ENCODE measurements at places on chromosomes 1 and 21.

- DNase-seq: no peak
Observed at GRCh38 chr1:169113613-169114119, 7.2 kb downstream of the ATP1B1 start.

DNA sequence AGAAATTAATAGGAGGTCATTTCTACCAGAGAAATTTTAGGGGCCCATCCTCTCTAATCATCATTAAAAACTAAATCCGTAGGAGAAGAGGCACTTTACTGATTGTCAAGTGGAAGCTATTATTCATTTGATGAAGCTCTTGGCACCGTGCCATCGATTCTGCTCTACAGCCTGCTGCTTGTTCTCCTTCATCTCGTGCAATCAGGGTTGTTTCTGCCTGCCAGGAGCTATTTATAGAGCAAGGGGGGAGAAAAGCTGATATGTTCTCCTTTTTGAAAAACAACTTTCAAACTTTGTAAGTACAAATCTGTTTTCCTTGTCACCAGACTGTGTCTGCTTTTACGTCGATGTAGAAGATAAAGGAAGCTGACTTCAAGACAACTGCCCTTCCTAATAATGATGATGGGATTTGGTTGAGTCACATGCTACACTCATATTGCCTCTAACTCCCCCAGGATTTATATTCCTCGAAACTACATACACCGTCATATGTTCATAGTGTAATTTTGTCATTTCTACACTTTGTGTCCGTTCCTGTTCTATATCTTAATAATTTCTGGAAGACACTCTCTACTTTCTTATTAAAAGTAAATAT lies 169.6 kb upstream of the LHX8 start:
- DNase-seq: peak; percentile 1

- DNase-seq: peak; percentile 23
Observed at GRCh38 chr1:52927212-52928014, at the start of gene SCP2. Gene SCP2, plus strand, starts transcription at chr1:52927276. Its CDS starts 121 bp downstream, at chr1:52927397.

DNA sequence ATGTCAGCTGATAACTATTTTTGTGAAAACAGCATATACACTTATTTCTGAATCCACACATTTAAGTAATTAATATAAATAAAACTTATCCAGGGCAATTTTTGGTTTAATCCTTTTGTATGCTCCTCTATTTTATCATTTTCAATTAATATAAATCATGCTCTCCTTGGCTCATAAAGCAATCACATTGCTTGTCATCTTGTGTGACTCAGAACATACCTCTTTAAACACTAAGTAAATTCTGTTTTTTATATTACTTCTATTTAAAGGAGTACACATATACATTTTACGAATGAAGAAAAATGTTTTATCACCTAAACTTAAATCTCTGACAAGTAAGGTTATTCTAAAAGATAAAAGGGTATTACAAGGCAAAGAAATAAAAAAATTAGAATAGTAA lies 175.3 kb downstream of the USH2A start:
- DNase-seq: no peak

DNA sequence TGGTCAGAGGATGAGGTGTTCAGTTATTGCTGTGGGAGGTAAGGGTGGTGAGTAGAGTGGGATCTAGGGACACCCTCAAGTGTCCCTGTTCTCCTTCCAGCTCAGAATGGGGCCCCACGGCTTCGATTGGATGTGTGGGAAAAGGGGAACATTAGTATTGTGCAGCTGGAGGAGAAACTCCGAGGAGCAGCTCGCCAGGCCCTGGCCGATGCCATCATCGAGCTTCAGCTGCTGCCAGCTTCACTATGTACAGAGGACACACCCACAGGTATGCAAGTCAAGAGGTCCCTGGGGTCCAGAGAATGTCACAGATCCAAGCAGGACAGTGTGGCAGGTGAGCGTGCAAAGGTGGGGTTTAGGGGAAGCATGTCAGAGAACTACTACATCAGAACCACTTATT lies 13.9 kb downstream of the HYI start:
- no peak for DNase-seq

GRCh38 chr1:23562137-23562876 lies 3.0 kb upstream of the ID3 start:
- peak; percentile 81 for DNase-seq

- DNase-seq: no peak
Observed at GRCh38 chr21:37753122-37753599, 163.1 kb downstream of the KCNJ6 start.

DNA sequence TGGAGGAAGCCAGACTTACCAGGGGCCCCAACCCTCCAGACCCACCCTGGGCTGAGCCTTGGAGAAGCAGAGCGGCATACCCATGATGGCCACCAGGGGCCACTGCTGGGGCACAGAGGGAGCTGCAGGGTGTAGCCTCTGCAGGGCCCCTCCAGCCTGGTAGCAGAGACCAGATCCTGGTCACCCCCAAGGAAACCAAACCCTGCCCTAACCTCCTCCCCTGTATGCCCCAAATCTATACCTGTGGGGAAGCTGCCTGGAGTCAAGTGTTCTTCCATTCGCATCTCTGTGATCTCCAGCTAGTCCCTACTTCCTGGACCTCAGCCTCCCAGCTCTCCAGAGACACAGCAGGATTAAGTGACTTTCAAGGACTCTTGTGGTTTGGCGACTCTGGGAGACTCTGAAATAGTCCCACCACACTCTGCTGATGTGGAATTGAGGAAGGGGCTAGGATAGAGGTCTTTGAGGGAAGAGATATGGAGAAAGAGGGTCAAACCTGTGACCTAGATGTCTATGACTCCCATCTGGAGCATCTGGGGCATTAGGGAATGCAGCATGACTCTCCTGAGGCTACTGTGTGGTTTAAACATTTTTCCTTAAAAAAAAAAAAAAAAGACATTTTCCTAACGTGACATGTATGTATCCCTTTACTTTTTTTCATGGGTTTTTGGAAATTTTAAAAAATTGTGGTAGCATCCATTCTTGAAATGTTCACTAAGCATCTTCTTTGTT lies 119.2 kb upstream of the IPO9 start:
- DNase-seq: peak; percentile 69

- DNase-seq: no peak
Observed at GRCh38 chr21:31142600-31142999, 104.3 kb upstream of the KRTAP19-8 start.

- no peak for DNase-seq
Observed at GRCh38 chr1:3247521-3248121, 178.6 kb downstream of the PRDM16 start.

- no peak for DNase-seq
Observed at GRCh38 chr1:207318072-207318619, 3.3 kb upstream of the CD55 start.

DNA sequence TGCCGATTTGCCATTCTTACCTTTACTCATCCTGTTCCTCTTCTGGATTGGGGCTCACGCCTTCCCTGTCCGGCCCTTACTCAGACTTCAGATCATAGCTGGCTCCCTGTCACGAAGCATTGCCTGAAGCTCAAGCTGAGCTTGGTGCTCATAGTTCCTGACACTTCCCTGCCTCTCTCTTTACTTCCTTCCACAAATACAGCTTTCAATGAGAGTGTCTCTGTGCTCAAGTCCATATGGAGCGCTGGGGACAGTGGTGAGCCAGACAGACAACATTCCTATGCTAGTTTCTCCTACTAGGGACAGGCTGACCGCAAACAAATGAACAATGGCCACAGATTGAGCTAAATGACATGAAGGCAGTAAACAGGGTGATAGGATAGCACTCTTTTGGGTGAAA lies 38.1 kb downstream of the HHAT start:
- DNase-seq: no peak

DNA sequence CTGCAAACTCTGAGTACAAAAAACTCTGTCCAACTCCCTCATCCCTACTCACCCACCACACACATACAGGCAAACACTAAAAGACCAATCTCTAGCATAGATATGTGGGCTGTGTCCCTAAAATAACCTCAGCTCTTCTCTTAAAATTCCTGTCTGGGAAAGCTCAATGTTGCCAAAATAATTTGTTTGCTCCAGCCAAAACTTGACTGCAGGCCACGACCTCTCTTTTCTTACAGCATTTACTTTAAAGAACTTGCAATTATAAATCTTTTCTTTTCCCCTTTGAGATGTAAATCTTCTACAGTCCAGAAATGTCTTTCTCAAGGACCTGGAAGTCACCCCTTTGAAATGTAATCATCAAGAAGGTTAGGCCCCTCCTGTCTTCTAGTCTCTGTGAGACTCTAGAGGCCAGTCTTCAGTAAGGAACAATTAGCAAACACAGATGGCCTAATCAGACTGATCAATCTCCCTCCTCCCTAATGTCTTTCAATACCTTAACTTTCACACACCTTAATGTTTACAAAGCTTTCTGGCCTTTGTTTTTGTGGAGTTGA lies 483.6 kb upstream of the RGS18 start:
- DNase-seq: no peak

DNA sequence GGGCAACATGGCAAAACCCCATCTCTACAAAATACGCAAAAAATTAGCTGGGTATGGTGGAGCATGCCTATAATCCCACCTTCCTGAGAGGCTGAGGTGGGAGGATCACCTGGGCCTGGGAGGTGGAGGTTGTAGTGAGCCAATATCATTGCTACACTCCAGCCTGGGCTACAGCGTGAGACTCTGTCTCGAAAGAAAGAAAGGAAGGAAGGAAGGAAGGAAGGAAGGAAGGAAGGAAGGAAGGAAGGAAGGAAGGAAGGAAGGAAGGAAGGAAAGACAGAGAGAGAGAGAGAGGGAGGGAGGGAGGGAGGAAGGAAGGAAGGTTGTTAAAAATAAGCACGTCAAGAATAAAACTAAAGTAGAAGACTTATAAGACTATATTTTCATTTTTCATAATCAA lies 17.0 kb upstream of the ATP1A1 start:
- DNase-seq: no peak

DNA sequence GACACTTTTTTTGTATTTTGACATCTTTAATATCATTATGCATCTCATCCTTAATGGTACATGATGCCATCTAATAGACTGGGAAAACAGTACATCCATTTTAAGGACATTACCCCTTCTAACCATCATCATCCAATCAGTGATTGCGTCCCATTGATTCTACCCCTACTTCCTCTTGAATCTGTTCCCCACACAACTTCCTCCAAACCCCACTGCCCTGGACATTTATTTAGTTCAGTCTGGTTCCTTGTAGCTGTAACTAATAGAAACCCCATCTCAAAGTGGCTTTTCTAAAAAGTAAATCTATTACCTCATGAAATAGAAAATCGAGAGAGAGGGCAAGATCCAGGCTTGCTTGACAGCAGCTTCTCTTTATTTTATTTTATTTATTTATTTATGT lies 2.1 kb upstream of the ITLN1 start:
- DNase-seq: no peak

DNA sequence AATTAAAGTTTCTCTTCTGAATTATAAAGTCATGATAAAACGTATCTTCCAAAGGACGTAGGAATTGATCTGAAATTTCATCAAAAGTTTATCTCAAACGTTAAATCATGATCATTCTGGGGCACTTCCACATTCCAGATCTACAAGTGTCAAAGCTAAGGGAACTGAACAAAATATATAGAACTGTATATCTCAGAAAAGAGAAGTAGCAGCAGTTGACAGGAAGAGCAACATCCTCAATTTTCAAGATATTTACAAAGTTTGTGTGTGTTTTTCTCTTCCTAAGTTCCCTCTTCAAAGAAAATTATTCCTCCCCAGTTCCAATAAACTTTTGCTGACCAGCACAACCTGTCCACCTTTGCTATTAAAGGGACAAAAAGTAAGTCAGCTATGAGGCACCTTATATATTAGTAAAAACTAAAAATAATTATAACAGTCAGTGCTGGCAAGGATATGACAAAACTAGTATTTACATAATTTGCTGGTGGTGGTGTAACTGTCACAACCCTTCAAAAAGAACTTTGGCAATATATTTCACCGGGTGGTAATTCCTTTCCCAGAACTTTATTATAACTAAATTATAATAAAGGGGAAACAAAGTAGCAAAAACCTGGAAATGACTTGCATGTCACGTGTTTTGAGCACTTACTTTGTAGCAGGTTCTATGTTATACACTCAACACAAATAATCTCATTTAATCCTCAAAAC lies 38.5 kb upstream of the EYA3 start:
- DNase-seq: no peak

DNA sequence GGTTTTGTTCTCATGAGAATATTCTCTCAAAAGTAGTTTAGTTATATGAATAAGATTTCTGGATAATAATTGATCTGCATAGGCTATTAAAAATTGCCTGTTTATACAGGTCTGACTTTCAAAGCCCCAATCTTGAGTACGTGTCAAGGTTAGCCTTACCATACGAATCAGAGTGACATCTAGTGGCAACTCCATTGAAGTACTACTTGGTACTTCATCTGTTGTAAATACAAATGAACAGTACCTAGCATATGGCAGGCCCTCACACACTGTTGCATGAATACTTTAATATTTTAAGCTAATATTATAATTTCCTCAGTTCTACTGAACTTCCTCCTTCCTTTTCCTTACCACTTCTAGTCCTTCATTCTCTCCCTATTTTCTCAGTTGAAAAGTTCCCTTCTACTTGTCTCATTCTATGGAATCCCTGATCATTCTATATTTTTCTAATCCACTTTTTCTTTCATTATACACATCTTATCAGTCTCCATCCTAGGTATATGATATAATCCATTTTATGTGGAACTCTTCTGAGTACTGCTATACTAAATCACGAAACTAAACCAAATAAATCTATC lies 101.2 kb downstream of the AKT3 start:
- no peak for DNase-seq
